ENCODE measurements at places on chromosomes 5 and 9. TPM values are rescaled to one million over a fixed set of nuclear protein-coding genes. Genes with fewer than 3 reads are reported as not detected.
A peak's percentile ranks its signal among the peaks of the same experiment; 100 is the strongest.

- DNase-seq: no peak
These were observed 99.8 kb downstream of the ATPSCKMT start for GRCh38 chr5:10149911-10150310.

GRCh38 chr9:123364241-123364824, 8.3 kb downstream of the CRB2 start:
- DNase-seq: no peak

DNA sequence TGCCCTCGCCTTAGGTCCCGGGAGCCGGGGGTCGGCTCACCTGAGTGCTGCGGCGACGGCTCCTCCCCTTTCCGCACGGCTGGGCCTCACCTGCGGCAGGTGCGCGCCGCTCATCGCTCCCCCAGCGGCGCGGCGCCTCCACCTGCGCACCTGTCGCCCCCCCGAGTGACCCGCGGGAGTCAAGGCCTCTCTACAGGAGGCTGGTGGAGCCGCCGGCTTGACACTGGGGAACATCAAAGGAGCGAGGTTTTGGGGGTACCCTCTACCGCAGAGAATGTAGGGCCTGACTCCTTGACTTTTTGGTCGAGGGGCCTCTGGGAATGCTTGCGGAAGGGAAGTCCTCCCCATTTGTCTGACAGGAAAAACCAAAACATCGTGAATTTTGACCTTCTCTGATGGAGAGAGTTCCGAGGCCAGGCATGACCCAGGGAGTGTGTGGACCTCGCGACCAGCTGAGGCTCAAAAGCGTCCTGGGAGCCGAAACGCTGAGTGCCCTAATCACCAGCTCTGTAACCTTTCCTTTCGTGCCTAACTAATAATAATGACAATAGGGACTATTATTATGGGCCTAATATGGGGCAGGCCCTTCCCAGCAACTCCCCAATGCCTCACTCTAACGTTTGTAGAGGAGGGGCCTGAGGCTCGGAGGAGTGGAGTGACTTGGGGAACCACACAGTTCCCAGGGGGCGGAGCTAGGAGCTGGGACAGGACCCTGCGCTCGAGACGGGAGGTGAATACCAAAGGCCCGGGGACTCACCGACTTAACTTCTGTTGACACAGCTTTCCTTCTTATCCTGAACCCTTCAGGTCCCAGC, 714 bp upstream of the IER5L start:
- no peak for DNase-seq

- no peak for DNase-seq
These were observed 286.4 kb downstream of the DENND1A start for GRCh38 chr9:123643518-123643917.

DNA sequence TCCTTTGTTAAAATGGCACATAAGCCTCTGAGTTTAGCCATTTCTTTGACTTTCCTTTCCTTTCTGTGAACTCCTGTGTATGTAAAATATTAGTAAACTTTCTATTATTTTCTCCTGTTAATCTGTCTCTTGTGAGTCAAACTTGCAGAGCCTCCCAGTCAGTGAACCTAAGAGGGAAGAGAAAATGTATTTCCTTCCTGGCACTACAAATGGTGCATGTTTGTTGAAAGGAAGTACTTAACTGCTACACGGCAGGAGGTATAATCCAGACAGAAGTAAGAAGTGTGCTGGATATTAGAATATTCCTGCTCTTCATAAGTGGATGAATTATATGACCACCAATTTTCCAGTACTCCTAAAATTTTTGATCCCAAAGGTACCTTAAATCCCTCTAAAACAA, 23.0 kb downstream of the CTSL start:
- no peak for DNase-seq

DNA sequence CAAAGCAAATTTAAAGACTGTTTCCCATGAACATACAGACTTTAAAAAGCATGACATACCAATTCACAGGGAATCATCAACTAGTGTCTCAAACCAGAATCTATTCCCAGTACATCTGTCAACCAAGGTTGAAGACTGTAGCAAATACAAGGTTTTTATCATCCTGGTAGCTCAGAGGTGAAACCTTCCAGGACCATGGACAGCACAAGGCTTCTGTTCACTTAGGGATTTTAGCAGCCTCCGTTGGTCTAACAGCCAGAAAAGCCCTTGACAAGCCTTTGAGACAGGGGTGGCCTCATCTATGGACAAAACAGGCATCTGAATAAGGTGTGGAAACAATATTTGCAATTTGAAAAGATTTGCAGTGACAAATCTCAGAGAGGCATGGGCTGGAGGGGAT, 119.0 kb downstream of the TRIM32 start:
- DNase-seq: peak; percentile 19

PCDHB7 gene
- 1.9 TPM for polyA plus RNA-seq

NIPAL4 gene
- 0.37 TPM for polyA plus RNA-seq

- no peak for DNase-seq
These were observed 3.0 kb upstream of the ETF1 start for GRCh38 chr5:138545919-138546562.

CD72 gene
- 2.6 TPM for polyA plus RNA-seq

All from forelimb muscle (tissue), 1 donor.